Stimulated activated naive CD4-positive, alpha-beta T cell treated with Interleukin-2 at 50 U/mL for 16 hours (primary cell): ENCODE measurements at places on chromosomes 4 and X.

DNA sequence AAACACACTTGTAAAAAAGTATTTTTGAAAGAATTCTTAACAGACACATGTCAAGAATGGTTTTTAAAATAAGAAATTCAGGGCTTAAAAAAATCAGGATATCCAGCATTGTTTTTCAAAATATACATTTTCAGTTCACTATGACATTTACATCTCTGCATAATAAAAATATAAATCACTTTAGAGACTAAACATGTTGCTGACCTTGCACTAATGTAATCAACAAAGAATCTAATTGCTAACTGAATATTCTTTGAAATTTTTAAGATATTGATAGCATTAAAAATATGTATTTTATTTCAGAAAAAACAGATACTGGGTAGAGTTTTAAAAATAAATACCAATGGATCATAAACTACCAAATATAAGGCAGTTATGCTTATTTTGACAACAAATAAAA, 26.4 kb downstream of the RPS6KA6 start:
- DNase-seq, result no peak

GRCh38 chr4:127113844-127114362, 518.9 kb upstream of the INTU start:
- no peak for DNase-seq

- no peak for DNase-seq
These were observed 19.6 kb downstream of the IL15 start for GRCh38 chr4:141656031-141656430.

DNA sequence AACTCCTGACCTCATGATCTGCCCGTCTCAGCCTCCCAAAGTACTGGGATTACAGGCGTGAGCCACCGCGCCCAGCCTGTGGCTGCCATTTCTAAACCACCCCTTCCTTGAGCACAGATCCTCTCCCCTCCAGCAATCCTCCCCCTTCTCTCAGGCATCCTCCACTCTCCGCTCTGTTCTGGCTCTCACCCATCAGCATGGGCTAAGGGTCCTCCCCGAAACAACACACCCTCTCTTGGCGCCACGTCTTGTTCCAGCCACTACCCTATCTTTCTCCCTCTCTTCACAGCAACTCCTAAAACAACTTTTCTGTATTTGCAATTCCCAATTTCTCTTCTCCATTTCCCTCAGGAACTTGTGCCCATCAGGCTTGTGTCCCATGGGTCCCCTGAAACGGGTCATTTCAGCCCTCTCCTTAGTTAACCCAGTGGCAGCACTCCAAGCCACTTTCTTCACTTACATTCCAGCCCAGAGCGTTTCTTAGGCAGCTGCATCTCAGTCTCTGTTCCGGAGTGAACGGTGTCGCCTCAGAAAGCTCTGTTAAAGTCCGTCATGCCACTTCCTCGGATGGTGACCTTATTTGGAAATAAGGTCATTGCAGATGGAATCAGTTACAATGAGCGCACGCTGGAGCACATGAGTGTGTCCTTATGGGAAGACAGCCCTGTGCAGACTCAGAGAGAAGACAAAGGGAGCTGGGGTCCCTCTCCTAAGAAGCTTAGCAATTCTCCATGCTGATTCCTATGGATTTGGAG, 28.3 kb upstream of the CLDN24 start:
- DNase-seq, result no peak

DNA sequence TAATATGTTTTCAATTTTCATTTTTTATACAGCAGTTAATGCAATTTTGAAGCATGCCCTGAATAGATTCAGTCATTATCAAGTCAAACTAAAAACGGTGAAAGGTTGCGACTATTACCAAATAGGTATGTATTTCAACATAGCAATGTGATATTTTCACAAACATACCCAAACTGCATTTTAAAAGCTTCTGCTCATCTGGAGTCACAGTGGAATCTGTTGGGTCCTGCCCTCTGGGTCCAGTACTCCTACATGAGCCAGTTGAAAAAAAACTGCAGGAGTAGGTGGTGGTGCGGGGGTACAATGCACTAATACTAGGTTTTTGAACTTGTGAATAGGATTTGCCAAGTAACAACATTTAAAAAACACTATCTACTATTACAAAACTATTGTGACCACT, 938 bp downstream of the GPR34 start:
- no peak for DNase-seq

GRCh38 chrX:830532-830931, 199.9 kb downstream of the SHOX start:
- DNase-seq, result no peak

GRCh38 chr4:127832585-127832984, 48.1 kb upstream of the PLK4 start:
- no peak for DNase-seq
